T-helper 17 cell (primary cell): ENCODE measurements at places on chromosomes 12 and 14.

GRCh38 chr14:89309670-89310177 is 107.3 kb downstream of the FOXN3 start:
- DNase-seq = no peak

DNA sequence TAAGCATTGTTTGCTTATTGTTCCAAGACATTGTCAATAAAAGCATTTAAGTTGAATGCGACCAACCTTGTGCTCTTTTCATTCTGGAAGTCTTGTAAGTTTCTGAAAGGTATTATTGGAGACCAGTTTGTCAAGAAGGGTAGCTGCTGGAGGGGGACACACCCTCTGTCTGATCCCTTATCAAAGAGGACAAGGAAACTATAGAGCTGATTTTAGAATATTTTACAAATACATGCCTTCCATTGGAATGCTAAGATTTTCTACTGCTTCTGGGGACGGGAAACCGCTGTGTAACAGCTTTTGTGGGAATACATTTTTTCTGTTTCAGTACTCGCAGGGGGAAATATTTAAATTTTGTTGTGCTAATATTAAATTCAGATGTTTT is 3.5 kb downstream of the FOS start:
- DNase-seq = peak; percentile 23

GRCh38 chr12:18859400-18859799 is 121.5 kb downstream of the CAPZA3 start:
- DNase-seq = no peak

GRCh38 chr12:62296001-62296400 is 35.8 kb downstream of the USP15 start:
- no peak for DNase-seq

DNA sequence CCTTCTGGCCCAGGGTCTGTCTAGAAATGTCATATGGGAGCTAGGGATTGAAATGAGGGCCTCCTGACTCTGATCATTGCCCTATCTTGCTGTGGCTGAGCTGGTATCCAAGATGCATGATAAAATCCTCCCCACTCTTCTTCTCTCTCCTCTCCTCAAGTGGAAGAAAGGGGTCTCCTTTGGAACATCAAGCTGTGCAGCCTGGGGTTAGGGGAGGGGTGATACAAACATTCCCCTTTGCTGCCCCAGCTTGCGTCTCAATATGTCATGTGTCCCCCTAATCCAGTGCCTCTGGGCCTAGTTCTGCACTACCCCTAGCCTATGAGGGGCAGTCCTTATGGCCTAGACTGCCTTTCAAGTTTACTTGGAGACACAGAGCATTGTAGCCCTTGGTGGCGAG is 8.5 kb downstream of the RDH16 start:
- DNase-seq = no peak

DNA sequence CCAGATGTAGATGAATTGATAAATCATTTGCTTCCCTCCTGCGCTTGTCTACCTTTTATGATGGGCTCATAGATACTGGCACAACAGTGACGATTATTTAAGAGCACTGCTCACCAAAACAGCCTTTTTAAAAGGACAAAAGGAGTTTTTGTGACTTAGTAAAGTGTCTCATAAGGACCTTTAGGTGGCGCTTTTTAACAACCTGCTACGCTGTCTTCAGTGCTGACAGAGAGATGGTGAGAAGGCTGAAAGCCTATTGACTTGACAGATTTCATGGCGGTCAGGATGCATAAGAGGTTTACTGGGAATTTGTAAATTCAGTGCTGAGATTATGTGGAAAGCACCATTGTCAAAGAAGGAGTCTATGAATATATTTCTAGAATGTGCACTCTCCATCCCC is 87.6 kb downstream of the SLC15A5 start:
- no peak for DNase-seq

DNA sequence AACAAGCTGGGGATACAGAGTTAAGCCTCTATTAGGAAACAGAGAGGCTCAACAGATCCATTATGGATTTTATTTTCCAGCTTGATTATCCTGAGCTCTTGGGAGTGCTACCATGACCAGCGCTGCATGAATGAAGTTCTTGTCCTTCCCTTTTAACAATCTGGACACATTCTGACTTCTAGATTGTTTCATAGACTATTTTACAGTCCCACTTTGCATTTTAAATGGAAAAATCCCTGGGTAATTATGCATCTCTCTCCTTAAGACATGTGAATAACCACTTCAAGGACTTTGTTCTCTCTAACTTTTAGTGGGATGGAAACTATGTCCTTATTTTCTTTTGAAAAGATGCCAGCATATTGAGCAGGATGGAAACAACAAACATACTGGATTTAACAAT is 2.0 kb downstream of the CCDC198 start:
- no peak for DNase-seq

- DNase-seq = no peak
These were observed 19.9 kb downstream of the CCND2 start for GRCh38 chr12:4293299-4293965.

DNA sequence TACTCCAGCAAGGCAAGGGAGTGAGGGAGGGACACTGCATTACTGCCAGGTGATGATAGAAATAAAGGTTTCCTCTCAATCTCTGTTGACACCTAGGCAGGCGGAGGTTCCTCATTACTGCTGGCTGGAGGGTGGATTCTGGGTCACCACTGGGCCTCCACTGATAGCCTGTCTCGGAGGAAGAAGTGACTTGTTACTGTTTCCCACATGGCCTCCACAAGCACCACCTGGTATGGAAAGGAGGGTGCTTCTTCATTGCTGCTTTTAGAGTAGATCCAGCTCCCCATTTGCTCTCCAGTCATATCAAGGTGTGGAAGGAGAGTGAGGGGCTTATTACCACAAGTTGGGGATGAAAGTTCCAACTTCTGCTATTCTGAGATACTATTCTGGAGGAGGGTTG is 6.4 kb downstream of the PRR4 start:
- no peak for DNase-seq

GRCh38 chr14:87613881-87614280 is 379.1 kb downstream of the GALC start:
- DNase-seq = no peak

- no peak for DNase-seq
These were observed 103.6 kb upstream of the LRIG3 start for GRCh38 chr12:59023861-59024424.

- no peak for DNase-seq
These were observed 110.7 kb upstream of the SFSWAP start for GRCh38 chr12:131600160-131600532.

DNA sequence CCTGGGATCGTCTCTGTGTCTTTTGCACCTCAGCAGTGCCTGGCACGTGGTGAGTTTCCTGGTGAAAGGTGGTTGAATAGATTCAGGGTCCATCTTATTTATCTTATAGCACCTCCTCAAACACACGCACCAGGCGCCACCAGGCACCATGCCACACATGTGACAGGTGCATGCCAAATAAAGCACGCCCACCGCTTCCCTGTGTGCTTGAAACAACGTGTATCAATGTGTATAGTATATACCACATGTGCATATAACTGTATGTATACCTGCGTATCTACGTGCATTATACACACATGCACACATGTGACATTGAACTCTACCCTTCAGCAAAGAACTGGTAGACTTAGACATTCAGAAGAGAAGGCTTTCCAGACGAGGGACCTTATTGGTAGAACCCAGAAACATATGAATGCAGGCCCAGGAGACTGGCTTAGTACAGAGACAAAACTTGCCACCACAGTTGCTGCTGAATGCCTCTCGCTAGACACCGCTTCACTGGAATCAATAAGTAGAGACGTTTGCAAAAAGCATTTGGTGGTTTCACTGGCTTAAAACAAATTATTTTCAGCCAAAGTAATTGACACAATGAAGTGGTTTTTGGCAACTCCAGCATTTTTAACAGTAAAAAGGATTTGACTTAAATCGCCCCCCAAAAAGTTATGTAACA is 10.0 kb downstream of the EML1 start:
- DNase-seq = no peak

- DNase-seq = peak; percentile 52
These were observed 21.6 kb downstream of the SPATS2 start for GRCh38 chr12:49388682-49389386.

GRCh38 chr12:124920353-124920935 is 6.0 kb upstream of the UBC start:
- no peak for DNase-seq

- DNase-seq = no peak
These were observed 128.4 kb downstream of the METTL25 start for GRCh38 chr12:82486524-82487235.

DNA sequence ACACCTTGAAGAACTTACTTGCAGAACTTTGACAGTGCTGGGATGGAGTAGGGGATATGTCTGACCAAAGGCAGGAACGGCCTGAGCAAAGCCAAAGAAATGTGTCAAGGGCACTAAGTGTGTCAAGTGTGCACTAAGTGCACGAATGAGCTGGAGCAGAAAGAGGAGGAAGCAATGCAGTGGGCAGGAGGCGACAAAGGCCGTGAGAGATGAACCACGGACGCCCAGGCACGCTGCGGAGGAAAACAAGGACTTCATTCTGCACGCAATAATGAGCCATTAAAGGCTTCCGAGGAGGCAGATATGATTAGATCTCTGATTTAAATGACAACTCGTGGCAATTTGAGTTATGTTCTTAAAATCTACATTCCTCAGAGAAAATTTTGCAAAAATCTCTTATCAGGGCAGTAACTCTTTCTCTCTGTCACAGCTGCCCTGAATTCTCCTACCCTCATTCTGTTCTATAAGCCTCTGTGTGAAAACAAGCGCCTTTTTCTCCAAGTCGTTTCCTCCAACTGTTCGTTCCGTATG is 25.3 kb downstream of the GRIN2B start:
- DNase-seq = no peak

DNA sequence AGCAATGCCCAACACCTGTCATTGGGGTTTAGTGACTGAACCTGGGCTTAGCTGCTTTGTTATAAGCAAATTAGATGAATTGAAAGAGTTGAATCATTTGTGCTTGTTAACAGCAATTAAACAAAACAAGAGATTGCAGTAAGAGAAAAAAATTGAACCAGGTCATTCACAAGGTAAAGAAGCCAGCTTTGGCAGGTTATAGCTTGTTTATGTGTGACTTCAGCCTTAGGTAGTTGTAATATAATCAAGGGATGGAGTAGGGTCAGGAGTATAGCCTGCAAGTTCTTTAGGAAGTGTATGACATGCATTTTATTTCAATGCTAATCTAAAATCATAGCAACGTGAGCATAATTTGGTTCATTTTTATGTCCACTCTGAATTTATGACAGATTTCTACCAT is 63.4 kb upstream of the PLEKHG3 start:
- no peak for DNase-seq
